ENCODE measurements at places on chromosomes 7 and 10. TPM values are rescaled to one million over a fixed set of nuclear protein-coding genes. Genes with fewer than 3 reads are reported as not detected.

DNA sequence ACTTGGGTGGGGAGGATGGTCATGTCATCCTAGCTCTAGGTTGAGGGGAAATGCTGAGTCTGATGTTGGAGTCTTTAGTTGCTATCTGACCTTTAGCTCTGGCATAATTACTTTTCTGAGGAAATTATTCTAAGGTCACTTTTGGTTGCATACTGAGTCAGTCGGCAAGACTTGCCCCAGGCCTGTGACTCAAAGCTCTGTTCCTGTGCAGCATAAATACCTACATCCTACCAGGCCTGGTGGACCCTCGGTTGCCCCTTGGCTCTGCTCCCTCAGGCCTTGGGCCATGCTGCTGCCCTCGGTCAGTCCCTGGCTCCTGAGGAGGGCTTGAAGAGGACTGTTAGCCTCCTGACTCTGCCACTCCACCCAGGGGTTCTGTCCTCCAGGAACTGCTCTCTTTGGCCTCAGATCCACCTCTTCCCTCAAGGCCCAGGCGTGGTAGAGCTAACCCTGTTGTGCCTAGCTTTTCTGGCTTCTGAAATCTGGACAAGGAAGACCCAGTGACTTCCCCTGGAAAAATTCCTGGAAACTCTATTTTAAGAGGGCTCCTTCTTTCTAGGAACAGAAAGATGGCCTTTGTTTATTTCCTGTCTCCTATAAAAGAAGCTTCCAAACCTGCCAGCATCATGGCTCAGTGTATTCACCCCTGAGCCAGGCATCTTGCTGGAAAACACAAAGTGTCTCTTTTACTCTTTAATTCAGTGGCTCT lies 71.2 kb downstream of the TMEM178B start:
- no peak for DNase-seq

DNA sequence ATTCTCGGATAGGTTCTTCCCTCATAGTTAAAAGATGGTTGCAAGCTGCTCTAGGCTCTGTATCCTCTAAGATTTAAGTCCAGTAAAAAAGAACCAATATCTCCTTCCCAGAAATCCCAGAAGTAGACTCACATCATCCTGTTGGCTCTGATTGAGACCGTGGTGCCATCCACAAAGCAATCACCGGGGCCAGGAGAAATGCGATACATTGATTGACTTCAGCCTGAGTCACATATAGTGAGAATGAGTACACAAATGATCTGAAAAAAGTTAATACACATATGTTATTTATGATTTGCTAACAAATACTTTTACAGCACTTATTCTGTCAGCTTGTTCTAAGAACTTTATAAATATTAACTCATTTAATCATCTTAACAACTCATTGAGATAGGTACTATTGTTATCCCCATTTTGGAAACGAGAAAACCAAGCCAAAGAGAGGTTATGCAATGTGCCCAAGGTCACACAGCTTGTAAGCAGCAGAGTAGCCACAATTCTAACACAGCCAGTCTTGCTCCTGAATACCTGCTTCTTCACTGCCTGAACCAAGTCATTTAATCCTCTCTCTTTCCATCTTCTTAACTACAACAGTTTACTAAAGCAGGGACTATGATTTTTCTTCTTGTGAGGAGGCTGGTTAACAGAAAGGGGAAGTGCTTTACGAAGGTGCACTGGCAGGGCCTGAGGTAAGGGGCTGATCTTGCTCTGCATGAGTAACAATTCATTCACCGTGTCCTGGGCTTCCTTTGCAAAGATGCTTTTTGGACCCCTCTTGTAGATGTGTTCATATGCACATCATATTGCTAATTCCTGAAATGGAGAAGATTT lies 177.0 kb downstream of the REEP3 start:
- no peak for DNase-seq

DNA sequence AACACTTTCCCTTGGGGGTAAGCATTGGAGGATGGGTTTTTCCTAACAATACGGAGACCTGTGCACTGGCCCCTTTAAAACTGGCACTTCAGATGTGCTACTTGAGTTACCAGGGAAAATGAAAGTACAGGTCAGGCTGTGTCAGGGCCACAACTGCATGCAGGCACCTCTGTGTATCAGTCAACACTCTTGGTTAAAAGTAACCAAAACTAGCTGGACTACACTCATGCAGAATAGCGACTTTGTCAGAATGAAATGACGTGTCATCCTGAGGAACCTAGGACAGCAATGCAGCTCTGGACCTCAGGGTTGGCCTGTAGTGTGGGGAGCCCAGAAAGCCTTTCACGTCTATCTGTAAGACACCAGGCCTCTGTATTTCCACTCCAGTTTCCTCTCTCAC lies 33.8 kb upstream of the SMKR1 start:
- DNase-seq = no peak

GRCh38 chr10:127186813-127187212 lies 9.6 kb downstream of the INSYN2A start:
- no peak for DNase-seq

Gene MRLN
- total RNA-seq = 432 TPM

Gene ALKBH4
- 17.5 TPM for total RNA-seq

Gene STAG3
- not detected for total RNA-seq
